ENCODE measurements at places on chromosomes 2 and 18.

- DNase-seq = no peak
These were observed 8.9 kb downstream of the RNF149 start for GRCh38 chr2:101299604-101300003.

DNA sequence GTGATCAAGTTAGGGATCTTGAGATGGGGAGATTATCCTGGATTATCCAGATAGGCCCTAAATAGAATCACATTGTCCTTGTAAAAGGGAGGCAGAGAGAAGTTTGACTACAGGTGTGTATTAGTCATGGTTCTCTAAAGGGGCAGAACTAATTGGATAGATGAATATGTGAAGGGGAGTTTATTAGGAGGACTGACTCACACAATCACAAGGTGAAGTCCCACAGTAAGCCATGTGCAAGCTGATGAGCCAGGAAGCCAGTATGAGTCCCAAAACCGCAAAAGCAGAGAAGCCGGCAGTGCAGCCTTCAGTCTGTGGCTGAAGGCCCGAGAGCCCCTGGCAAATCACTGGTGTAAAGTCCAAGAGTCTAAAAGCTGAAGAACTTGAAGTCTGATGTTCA lies 275.8 kb downstream of the KCNS3 start:
- no peak for DNase-seq

- DNase-seq = no peak
These were observed 116.1 kb downstream of the NFATC1 start for GRCh38 chr18:79511671-79512301.

GRCh38 chr2:118929059-118929458 lies 12.9 kb upstream of the MARCO start:
- no peak for DNase-seq

DNA sequence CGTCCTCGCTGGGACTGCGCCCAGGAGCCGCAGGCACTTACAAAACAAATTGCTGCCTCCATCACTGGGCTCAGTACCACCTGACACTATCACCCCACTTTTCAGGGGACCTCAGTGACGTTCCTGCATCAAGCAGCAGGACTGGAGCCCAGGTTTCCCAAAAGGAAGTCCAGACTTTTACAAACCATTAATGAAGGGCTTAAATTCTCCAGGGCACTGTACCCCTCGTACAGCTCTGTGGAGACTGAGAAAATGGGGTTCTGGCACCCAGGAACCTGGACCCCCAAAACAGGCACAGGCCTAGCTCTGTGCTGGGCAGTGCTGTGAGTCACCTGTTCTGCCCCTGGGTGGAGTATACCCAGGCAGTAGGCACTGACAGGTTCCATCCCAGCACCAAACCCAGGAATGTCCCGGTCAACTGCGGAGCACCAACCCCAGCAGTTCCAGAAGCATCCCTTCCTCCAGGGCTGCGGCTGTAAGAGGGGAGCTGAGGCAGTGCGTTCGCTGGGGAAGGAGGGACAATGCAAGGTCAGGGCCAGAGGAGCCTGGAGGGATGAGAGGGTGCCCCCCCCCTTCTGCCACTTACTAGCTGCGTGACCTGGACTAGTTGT lies 24.6 kb upstream of the NOTO start:
- DNase-seq = no peak

DNA sequence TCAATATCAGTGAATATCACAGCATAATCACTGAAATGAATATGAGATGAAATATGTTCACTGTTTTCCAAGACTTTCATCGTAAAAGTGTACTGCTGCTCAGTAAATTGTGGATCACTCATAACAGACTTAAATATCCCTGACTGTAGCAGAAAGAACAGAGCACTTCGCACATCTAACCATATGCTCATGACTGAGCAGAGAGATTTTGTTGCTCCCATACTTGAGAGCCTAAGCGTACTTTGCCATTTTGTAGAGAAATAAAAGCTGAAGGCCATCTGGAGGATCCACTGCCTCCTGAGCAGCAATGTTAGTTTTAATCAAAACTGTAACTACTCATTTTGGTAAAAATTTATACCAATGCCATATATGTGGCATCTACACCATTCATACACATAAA lies 243.5 kb downstream of the STK39 start:
- no peak for DNase-seq

DNA sequence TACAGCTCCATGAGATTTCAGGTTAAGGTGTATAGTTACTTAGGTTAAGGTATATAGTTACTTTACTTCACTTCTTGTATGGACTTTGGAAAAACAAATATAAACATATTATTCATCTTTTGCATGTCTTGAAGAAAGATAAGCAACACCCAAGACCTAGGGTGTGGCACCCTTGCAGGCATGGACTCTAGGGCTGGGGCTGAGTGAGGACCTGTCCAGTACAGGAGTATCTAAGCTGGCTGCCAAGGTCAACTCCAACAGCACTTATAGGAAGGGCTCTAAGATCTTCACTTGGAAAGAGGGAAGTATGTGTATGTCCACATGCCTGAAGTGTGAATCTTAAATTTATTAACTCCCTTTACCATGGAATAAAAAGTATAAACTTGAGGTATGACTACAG lies 7.1 kb upstream of the TMEM163 start:
- no peak for DNase-seq

GRCh38 chr2:68796295-68796905 lies 61.8 kb downstream of the ARHGAP25 start:
- no peak for DNase-seq

DNA sequence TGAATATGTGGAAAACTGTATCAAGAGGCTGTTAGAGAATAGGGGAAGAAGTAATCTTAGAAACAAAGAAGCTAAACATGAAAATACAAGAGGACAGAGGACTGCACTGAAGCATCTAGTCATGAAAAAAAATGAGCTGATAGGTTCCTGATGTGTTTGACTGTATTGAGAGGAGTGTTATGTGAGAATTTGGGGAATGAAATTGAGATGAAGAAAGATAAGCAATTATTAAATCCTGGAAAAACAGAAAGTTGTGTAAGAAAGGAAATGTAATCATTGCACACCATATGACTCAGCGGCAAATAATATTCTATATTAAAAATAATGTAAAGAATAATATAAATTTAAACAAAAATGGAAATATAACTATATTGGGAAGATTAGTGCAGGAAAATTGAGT lies 71.2 kb downstream of the SEMA4F start:
- DNase-seq = no peak

- DNase-seq = peak; percentile 30
These were observed 472 bp downstream of the CNOT11 start for GRCh38 chr2:101253013-101253702.

DNA sequence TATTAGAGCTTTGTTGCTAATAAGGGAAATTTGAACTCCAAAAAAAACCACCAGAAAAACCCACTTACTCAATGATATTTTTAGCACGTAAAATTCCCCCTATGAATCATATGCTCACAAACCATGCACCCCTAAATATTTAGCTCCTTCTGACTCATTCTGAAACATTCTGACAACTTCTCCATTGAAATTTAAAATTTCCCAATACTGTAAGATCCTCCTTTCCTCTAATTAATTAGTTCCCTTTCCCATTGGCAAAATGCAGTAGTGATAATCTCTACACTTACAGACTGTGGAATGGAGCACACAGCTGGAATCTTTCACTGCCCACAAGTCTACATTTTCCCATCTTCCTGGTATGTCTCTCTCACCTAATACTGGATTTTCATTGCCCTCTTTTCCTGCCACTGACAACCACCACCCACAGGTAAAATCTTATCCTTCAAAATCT lies 215.8 kb upstream of the ACVR2A start:
- DNase-seq = no peak

DNA sequence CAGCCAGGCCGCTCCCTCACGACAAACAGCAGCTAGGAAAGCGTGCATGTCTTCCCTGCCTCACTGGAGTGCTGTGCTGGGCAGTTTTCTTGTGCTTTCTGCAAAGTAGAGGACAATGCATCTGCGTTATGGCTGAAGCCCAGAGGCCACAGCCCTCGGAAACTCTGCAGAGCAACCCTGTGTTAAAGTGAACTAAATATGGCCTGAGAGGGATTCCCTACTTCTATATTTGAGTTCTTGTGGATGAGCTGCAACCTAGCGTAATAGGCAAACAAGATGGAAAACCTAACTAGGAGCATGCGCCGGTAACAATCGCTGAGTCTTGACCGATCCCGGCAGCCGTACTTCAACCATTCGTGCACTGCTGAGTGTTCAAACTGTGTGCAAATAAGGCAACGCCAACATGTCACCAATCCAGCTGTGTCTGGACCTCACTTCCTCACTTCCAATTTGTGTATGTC lies 471.9 kb upstream of the HS6ST1 start:
- DNase-seq = no peak

DNA sequence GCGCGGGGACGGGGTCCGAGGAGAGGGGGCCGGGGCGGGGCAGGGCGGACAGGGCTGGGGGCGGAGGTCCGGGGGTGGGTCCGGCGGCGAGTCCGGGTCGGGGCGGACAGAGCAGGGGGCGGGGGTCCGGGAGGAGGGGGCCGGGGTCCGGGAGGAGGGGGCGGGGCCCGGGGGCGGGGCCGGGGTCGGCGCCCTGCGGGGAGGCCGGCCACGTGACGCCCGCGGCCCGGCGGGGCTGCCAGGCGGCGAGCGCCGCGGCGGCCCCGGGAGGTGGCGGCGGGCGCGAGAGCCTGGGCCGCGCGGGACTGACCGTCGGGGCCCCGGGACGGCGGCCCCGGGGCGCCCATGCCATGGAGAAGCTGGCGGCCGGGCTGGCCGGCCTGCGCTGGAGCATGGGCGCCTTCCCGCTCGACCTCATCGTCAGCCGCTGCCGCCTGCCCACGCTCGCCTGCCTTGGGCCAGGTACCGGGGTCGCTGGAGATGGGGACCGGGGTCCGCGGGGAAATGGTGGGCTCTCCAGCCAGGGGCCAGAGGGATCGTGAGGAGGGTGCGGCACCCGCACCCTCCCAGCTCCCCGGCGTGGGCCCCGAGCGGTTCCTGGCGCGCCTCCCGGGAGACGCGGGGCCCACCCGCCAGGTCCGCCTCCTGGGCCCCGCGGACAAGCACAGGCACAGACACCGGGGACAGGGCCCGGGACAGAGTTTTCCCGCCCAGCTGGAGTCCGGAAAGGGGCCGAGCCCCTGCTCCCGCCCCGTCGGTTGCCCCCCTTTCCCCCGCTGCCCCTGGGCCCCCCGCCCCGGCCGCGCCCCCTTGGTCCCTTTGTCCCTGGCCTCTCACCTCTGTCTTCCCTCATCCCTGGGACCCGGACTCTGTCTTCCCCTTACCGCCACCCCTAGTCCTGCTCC lies at the start of gene GAREM2:
Gene GAREM2 (plus strand): TSS at position 218 of the 905 bp plus-strand sequence. CDS start 133 bp downstream, at position 351.
- DNase-seq = no peak

- DNase-seq = peak; percentile 7
These were observed 45.6 kb upstream of the ANKRD44 start for GRCh38 chr2:197356136-197356535.

DNA sequence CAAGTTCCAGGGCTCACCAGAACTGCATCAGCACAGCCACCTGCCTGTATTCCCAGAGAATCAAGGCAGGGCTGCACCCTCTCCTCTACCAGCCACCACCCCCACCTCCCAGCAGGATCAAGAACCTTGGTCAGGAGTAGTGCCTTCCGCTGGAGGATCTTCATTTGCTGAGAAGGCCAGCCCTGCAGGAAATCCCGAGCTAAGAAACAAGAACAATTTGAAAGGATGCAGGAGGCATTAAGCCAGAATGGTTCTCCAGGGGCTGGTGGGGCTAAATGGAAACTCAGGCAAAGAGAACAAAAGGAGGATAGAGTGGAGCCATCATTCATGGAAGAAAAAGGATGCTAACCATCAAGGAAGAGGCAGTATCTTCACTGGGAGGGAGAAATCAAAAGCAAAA lies 147.3 kb upstream of the SLC14A2 start:
- no peak for DNase-seq

DNA sequence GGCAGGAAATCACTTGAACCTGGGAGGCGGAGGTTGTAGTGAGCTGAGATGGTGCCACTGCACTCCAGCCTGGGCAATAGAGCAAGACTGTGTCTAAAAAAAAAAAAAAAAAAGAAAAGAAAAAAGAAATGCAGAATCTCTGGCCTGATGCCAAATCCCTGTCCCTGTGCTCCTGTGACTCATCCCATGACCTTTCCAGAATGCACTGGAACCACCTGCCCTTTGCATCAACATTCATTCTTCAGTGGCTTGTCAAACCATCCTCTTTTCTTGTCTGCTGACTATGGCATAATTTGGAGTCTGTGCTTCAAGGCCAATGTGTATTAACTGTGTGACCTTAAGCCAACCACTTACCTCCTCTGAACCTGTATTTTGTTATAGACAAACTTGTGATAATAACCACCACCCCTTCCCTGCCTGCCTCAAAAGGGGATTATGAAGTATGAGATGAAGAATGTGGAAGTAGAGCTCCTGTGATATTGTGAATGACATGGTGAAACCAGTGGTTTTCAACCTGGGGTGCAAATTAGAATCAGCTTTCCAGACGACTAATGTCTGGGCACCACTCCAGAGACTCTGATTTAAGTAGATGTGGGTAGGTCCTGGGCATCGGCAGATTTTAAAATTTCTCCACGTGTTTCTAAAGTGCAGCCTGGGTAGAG lies 189.3 kb downstream of the CLIP4 start:
- no peak for DNase-seq

- no peak for DNase-seq
These were observed 22.0 kb downstream of the FAM98A start for GRCh38 chr2:33577084-33577483.

DNA sequence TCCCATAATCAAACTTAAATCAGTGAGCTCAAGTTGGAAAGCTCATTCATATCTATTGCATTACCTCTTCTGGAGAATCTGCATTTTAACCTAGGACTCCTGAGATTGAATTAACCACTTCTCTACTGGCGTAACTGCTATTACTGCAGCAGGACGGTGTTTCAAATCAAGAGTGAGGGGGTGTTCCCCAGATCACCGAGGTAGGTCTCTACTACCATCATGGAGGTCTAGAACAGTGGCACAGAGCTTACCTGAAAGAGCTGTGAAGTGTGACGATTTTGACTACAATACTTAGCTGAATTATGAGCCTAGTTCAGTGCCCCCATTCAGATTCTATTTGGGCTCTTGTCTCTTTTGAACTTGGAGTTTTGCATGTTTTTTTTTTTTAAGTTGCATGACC lies 119.5 kb downstream of the POLE4 start:
- no peak for DNase-seq

GRCh38 chr2:82896117-82896516 lies 1563.0 kb downstream of the SUCLG1 start:
- DNase-seq = no peak

GRCh38 chr2:145488571-145488970 lies 968.7 kb upstream of the ZEB2 start:
- no peak for DNase-seq

DNA sequence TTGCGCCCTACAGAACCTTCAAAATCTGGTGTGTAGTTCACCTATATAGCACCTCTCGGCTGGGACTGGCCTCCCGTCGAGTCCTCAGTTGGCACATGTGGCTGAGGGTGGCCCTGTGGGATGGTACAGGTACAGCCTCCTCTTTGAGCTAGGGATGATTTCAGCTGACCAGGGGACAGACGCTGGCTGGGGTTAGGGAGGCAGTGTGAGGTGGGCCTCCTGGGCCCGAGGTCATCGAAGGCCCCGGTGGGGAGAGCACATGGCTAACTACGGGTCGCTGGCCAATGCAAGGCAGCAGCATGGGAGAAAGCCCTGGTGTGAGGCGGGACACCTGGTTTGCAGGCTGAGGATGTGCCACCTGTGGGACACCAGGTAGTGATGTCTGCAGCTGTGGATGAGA lies 304.8 kb downstream of the GBX2 start:
- DNase-seq = no peak
